ENCODE measurements at places on chromosomes 13 and 19.

GRCh38 chr19:14437578-14438140, 4.6 kb downstream of the PKN1 start:
- DNase-seq, result no peak

DNA sequence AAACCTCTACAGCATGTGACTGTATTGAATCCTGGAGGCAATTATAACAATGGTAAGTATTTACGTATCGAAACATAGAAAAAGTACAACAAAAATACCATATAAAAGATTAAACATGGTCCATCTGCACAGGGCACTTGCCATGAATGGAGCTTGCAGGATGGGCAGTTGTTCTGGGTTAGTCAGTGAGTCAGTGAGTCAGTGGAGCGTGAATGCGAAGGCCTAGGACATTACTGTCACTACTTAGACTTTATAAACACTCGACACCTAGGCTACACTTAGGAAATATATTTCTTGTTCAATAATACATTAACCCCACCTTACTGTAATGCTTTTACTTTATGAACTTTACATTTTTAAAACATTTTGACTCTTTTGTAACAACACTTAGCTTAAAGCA, 35.6 kb upstream of the TMTC4 start:
- DNase-seq, result no peak

- DNase-seq, result no peak
These were observed 16.4 kb downstream of the SLC7A1 start for GRCh38 chr13:29579094-29579493.

GRCh38 chr19:42386974-42387707, 3.0 kb downstream of the CNFN start:
- DNase-seq, result peak; percentile 20

GRCh38 chr13:40148101-40148500, 492.6 kb downstream of the COG6 start:
- no peak for DNase-seq

DNA sequence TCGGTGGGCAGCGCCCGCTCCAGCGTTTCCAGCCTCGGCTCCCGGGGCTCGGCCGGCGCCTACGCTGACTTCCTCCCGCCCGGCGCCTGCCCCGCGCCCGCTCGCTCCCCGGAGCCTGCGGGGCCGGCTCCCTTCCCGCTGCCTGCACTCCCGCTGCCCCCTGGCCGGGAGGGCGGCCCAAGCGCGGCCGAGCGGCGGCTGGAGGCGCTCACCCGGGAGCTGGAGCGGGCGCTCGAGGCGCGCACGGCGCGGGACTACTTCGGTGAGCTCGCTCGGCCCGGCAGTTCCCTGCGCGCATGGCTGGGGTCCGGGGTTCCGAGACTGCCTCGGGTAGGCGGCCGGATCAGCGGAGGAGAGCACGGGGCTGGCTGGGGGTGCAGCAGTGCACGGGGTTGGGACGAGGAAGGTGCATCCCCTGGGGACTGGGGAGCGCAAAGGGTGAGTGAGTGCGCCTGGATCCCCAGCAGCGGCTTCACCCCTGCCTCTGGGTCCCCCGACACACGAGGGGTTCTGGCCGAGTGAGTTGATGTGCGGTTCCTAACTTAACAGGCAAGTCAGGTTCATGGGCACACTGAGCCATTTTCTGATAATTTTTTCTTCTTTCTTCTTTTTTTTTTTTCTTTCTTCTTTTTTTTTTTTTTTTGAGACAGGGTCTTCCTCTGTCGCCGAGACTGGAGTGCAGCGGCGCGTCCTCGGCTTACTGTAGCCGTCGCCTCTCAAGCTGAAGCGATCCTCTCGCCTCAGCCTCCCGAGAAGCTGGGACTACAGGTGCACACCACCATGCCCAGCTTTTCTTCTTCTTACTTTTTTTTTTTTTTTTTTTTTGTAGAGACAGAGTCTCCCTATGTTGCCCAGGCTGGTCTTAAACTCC, 1.1 kb downstream of the WTIP start:
- DNase-seq, result no peak

GRCh38 chr13:25371875-25372283, at the start of gene ATP8A2:
TSS of gene ATP8A2 (plus strand) at chr13:25371974. CDS start at chr13:25372213, 239 bp downstream.
- DNase-seq, result no peak

- no peak for DNase-seq
These were observed 2.1 kb downstream of the TGFB1 start for GRCh38 chr19:41351339-41352245.

GRCh38 chr13:29991343-29991742, 140.9 kb upstream of the UBL3 start:
- DNase-seq, result no peak

All from NCI-H2107 (cell line).